ENCODE measurements at places on chromosomes 3 and 15. TPM values are rescaled to one million over a fixed set of nuclear protein-coding genes. Genes with fewer than 3 reads are reported as not detected.

The CCR9 gene
- 0.77 TPM for polyA plus RNA-seq

The TMC3 gene
- polyA plus RNA-seq: not detected

The RABL3 gene
- 12.7 TPM for polyA plus RNA-seq

The SAMMSON gene
- polyA plus RNA-seq: not detected

The MRPS25 gene
- polyA plus RNA-seq: 18.2 TPM

The SERPINI2 gene
- not detected for polyA plus RNA-seq

The PLS1 gene
- not detected for polyA plus RNA-seq

The RBMS3 gene
- not detected for polyA plus RNA-seq

The SPATA12 gene
- not detected for polyA plus RNA-seq

The CCR8 gene
- polyA plus RNA-seq: not detected

The CCR4 gene
- polyA plus RNA-seq: 0.23 TPM

The STRIT1 gene
- polyA plus RNA-seq: not detected

The CEP19 gene
- polyA plus RNA-seq: 5.4 TPM

The SYNPR gene
- polyA plus RNA-seq: not detected

The CAMP gene
- not detected for polyA plus RNA-seq

The TMEM158 gene
- not detected for polyA plus RNA-seq

The SLC4A7 gene
- 10.3 TPM for polyA plus RNA-seq

The GOLGA8S gene
- polyA plus RNA-seq: not detected

- no peak for DNase-seq
Observed at GRCh38 chr3:121722411-121722810, 27.1 kb downstream of the GOLGB1 start.

GRCh38 chr3:39750712-39751111 lies 58.7 kb upstream of the MYRIP start:
- no peak for DNase-seq

DNA sequence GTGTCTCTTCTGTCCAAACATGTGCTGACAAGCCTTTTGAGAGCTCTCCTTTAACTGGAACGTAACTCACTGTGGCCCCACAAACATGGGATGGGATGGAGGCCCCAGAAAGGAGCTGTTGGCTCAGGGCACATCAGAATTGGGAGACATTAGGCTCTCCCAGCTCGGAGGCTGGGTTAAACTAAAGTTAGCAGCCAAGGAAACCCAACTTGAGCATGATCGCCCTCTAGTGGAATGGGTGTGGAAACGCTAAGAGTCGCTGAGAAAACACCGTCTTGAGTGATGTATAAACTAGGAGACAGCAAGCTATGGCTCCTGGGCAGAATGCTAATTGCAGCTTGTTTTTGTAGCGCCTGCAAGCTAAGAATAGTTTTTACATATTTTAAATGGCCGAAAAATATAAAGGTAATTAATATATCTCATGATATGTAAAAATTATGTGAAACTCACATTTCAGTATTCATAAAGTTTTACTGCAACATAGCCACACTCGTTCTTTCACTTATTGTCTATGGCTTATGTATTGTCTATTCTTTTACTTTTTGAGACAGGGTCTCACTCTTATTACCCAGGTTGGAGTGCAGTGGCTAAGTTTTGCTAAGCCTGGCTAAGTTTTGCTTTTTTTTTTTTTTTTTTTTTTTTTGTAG lies 138.8 kb upstream of the HACD2 start:
- DNase-seq: peak; percentile 28

DNA sequence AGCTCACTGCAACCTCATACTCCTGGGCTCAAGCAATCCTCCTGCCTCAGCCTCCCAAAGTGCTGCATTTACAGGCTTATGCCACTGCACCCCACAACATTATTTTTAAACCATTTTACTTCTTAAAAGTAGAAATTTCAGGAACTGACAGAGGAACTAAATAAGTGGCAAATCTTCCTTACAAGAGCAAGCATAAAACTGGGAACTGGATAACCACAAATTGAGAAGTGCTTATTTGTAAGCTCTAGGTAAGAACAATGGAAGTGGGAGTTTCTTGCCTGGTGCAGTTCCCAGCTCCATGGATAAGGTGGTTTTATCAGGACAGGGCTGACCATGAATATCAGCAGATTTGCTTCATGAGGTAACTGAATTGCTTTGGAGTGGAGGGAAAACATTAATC lies 655.2 kb downstream of the DIPK2A start:
- DNase-seq: no peak

DNA sequence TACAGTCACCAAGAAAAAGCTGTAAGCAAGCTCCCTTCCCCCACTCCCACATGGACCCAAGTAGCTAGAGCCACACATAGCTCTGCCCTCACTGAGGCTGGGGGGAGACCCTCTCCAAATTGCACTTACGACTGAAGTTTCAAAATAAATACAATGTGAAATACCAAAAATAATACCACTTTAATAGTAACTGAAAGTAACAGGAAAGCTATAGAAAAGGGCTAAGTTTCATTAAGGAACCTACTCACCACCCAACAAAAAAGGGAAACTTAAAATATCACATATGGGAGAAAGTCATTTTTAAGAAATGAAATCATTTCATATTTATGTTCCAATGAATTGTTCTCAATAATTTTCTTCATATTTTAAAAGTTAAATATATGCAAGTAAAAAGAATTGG lies 130.4 kb upstream of the UBE2E2 start:
- no peak for DNase-seq

GRCh38 chr3:43473244-43473643 lies 148.6 kb downstream of the ANO10 start:
- DNase-seq: no peak

DNA sequence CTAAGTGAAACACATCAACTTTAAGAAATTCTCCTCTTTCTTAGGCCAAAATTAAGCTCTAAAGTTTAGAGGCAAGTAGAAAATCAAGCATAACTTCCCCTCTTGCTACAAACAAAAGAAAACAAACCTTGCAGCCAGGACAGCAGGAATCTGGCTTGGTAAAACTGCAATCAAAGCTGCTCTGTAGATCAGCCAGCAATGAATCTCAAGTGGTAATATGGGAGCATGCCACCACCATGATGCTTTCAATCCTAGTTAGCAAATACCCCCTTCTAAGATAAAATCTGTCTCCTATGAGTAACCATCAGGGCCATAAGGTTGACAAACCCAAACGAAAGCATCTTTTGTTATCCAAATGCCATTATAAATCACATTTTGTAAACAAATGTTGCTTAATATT lies 208.3 kb upstream of the PLSCR5 start:
- no peak for DNase-seq

- DNase-seq: no peak
Observed at GRCh38 chr3:143824735-143825385, 23.4 kb downstream of the SLC9A9 start.

- no peak for DNase-seq
Observed at GRCh38 chr15:75680007-75680789, 32.5 kb downstream of the CSPG4 start.

DNA sequence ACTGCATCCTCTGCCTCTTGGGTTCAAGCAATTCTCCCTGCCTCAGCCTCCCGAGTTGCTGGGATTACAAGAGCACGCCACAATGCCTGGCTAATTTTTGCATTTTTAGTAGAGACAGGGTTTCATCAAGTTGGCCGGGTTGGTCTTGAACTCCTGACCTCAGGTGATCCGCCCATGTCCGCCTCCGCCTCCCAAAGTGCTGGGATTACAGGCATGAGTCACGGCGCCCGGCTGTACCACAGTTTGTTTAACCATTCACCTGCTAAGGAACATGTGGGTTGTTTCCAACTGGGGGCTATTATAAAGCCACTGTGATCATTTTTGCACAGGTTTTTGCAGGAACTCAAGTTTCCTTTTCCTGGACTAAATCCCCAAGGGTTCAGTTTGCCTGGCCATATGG lies 123.2 kb upstream of the RAP2B start:
- DNase-seq: no peak

- no peak for DNase-seq
Observed at GRCh38 chr15:61398310-61398709, 169.2 kb upstream of the RORA start.

DNA sequence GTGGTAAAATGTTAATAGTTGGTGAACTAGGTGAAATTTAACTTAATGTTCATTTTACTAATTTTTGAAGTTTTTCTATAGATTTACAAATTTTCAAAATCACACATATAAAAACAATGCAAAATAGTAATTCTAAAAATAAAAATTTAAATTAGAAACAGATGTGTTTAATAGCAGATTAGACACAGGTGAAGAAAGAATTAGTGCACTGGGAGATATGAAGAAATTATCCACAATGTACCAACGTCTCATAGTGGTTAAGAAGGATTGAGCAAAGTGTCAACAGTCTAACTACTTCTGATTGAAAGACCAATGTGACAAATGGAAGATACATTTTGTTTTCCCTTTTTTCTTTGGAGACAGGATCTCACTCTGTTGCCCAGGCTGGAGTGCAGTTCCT lies 26.5 kb downstream of the SPG11 start:
- no peak for DNase-seq

DNA sequence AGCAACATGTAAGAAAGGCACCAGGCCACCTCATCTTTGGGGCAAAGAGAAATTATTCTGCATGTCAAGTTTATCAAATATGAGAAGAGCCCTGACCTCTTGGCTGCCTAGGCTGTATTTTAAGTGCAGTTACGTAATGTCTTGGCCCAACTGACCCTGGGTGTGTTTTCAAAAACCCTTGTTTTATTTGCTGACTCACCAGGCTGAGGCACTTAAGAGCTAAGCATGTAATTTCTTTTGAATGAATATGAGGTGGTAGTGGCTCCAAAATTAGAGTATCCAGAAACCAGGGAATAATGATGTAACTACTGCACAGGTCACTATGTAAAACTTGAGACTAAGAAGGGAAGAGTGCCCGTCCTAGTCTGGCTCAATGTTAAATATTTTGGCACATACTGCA lies 24.3 kb downstream of the PGPEP1L start:
- no peak for DNase-seq

DNA sequence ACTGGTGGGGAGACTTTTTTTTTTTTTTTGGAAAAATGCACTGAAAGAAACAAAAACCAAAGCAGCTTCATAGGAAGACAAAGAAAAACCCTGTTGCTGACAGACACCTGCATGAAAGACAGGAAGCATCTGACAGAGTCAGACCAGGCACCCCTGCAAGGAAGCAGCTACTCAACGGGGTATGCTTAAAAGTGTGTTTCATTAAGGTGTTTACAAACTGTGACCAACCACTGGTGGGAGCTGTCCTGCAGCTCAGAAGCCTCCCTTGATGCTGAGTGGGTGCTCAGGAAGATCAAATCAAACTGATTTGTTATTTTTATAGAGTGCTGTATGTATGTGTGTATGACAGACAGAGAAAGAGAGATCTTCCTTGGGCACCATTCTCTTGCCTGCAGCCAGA lies 34.7 kb upstream of the AGBL1 start:
- peak; percentile 1 for DNase-seq

DNA sequence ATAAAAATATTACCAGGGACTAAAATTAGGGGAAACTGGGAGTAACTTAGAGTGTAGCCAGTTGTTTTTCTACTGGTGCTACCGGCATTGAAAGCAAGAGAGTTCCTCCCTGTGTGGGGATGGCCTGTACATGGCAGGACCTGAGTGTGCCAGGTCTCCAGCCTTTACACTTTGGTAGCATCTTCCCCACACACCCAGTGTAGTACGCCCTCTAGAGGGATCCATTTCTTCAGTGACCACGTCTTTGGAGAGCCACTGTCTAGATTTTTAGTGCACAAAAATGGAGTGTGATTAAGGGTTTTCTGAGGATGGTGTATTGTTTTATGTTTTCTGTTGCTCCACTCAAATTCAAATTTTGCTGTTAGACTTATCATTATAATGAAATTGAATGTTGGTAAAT lies 507.0 kb upstream of the TPRG1 start:
- no peak for DNase-seq

DNA sequence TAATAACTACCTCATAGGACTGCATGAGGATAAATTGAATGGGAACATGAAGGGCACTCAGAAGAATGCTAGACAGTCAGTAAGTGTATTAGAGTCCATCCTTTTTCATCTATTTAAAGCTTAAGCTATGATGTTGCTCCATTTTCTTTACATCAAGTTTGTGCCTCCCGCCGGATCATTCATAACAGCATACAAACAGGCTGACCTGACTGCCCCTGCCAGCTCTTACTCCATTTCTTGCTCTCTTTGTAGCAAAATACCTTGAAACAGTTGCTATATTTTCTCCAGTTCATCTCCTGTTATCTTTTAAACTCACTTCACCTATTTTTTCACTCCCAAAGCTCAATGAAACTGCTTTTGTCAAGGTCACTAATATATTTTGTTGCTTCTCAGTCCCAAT lies 315.6 kb upstream of the ALCAM start:
- no peak for DNase-seq

DNA sequence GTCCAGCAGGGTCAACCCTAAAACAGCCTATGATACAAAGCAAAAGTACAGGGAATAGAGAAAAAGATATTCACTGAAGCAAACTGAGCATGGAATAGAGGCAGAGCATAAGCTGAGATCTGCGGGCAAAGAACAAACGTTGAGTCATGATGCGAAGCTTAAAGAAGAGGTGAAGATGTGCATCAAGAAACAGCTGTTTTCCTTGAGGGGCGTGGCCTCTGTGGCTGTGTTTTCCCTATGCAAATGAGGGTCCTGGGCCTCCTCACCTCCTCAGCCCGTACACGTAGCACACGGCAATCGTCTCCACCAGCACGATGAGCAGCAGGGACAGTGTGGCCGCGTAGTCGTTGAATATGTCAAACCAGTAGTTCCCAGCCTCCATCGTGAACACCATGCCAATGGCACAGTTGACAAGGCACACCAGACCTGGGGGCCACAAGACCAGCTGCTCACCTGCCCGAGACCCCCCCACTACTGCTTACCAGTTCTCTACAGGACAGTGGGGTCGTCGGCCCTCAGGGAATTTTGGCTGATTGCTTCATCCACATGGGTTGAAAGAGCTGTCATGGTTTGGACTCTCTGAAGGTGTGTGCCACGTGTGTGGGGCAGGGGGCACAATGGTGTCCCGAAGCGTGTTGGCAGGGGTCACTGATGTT lies 33.6 kb downstream of the SLC6A20 start:
- DNase-seq: no peak

DNA sequence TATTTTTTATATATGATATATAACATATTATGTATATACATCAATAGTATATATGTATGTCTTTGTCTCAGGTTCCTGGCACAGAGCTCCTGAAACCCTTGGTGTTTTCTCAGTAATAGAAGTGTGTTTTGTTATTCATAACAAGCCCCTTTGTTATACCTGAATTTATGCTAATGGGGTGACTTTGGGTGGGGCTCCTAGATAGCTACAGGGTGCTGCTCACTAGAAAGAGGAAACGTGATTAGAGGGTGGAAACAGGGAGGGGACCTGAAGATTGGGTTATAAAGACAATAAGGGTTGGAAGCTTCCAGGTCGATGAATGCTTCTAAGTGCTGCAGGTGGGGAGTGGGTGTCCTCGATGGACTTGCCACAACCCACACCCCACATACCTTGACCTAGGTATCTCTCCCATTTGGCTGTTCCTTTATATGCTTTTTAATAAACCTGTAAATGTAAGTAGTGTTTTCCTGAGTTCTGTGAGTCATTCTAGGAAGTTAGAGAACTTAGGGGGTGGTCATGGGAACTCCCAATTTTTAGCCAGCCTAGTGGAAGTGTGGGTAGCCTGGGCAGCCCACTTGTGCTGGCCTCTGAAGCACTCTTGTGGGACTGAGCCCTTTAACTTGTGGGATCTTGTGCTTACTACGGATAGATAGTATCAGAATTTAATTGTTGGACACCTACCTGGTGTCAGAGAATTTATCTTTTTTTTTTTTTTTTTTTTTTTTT lies 36.9 kb upstream of the C15orf39 start:
- DNase-seq: peak; percentile 15

- DNase-seq: no peak
Observed at GRCh38 chr3:94996743-94997142, 933.9 kb downstream of the NSUN3 start.

GRCh38 chr3:122538956-122539490 lies 24.3 kb upstream of the KPNA1 start:
- DNase-seq: no peak

- DNase-seq: no peak
Observed at GRCh38 chr3:182117583-182117982, 405.9 kb downstream of the SOX2 start.
